ENCODE measurements at places on chromosomes 13 and 19.

- DNase-seq, result no peak
Measured at GRCh38 chr19:2421581-2422306, 5.6 kb downstream of the TIMM13 start.

DNA sequence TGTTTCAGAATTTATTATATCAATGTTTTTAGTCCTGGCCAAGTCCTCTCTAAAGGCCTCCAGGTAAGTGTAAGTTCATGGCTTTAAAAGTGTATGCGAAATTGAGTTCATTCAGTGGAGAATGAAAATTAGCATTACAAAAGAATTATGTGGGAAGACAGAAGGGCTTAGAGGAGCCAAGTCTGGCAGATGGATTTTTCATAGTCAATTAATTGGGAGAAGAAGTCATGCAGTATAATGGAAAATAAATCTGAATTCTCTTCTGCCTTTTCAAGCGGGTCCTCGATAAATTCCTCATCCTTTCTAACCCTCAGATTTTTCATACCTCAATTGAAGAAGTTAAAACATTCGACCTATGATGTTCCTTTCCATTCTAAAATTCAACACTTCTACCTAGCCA lies 394.2 kb downstream of the ITGBL1 start:
- DNase-seq, result no peak

DNA sequence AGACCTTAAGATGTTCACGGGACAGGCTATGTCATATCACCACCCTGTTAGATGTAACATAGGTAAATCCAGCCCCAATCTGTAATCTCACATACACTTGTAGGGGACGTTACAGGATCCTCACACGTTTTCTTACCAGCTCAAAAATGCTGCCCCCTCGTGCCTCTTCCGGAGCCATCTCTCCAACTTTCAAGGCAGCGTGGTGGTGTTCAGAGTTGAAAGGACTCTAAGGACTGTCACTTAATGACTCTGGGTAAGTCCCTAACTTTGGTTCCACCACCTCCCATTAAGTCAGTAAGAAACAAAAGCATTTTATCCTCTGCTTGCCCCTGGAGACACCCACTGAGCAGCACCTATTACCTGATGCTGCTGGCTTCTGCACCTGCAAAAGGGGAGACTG lies 4.4 kb downstream of the MED26 start:
- DNase-seq, result no peak

DNA sequence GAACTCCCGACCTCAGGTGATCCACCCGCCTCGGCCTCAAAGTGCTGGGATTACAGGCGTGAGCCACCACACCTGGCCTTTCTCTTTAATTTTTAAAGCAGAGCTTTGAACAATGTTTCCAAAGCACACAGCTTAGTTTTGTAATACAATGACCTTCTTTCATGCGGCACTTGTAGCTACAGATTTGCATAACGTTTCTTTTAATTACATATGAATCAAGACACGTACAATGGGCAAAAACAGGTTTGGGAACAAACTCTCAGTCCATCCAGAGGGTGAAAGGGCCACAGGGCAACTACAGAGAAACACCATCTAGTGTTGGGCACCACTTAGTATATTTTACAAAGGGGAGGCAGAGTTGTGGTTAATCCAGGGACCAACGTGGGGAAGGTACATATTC lies 19.0 kb upstream of the S1PR4 start:
- no peak for DNase-seq

- DNase-seq, result peak; percentile 83
Measured at GRCh38 chr19:16247353-16248182, 49.9 kb downstream of the AP1M1 start.

GRCh38 chr19:32350987-32351348 lies 5.6 kb downstream of the ZNF507 start:
- no peak for DNase-seq

DNA sequence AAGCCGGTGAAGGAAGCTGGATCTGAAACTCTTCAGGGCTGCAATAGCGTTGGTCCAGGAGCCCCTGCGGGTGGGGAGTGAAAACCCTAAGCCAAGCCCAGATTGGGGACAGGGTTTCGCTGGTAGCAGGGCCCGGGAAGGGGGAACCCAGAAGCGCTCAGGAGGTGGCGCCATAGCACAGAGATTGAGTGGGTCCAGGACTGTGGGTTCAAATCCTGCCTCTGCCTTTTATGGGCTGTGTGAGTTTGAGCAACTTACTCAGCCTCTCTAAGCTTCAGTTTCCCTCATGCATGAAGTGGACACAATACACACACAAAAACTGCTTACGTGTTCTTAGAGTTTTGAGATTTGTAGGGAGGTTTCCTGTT lies 8.3 kb upstream of the SYCN start:
- no peak for DNase-seq

GRCh38 chr19:45784096-45784495 lies 1.8 kb upstream of the DMPK start:
- DNase-seq, result no peak

DNA sequence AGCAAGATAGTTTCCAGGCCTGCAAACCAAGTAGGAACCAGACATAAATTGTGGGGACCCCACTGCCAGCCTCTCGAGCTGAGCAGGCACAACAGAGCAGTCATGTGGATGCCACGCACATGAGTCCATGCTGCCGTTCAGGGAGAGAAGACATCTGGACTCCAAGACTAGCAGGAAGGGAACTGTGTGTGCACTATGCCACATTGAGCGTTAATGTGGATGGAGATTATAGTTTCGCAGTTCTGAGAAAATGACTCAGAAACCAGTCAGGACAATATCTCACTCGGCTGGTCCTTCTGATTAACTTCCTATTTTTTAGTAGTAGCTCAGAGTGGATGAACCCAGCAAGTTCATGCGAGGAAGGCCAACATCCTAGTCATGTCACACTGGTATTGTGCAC lies 124.9 kb downstream of the CRYL1 start:
- DNase-seq, result no peak

DNA sequence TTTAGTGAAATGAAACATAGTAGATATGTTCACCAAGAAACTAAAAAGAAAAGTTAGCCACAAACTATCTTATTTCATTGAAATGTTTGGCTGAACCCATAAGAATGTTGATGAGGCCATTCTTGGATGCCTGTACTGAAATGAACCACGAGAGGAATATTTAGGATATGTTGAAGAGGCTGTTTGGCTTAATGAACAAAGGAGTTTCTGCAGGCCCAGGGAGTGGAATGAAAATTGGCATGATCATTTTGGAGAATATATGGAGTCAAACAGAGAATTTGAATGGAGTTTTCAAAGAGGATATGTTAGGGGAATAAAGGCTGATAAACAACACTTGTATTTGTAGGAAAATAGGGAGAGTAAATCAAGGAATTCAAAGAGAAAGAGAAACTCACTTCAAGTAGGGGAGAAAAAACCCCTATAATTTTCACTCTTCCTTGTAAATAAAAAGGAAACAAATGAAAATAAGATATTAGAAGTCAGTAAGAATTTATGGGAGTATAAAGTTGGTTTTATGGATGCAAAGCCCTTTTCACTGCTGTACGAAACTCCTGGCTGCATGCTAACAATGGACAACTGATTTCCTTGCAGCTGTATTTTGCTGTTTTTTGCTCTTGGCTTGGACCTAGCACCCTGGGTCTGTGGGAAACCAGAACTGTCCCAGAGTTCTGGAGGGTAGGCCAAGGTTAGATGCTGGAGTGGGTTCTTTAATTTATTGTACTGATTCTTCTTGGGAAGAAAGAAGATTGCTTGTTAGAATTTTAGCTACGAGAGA lies 36.5 kb downstream of the KL start:
- DNase-seq, result no peak

- DNase-seq, result no peak
Measured at GRCh38 chr19:35204799-35205732, 23.5 kb downstream of the FAM187B start.

DNA sequence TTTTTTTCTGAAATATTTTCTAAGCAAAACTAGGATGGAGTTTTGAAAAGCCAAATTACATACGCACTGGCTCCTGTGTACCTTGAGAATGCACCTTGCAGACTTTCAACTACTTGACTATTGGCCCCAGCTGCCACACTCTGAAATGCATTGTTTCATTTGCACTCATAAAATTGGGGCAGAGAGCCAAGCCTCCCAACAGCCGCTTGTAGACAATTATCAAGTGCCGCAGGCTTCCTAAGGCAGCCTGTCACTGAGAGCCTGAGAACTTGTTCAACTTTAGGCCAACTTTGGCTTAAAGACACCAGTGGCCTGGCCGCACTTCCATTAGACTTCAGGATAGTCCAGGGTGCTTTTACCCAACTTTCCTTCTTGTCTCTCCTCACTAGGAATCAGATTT lies 115.7 kb upstream of the STARD13 start:
- no peak for DNase-seq

- DNase-seq, result no peak
Measured at GRCh38 chr13:40798380-40798779, 9.0 kb downstream of the SLC25A15 start.

GRCh38 chr13:48962281-48962680 lies 13.4 kb upstream of the FNDC3A start:
- no peak for DNase-seq

DNA sequence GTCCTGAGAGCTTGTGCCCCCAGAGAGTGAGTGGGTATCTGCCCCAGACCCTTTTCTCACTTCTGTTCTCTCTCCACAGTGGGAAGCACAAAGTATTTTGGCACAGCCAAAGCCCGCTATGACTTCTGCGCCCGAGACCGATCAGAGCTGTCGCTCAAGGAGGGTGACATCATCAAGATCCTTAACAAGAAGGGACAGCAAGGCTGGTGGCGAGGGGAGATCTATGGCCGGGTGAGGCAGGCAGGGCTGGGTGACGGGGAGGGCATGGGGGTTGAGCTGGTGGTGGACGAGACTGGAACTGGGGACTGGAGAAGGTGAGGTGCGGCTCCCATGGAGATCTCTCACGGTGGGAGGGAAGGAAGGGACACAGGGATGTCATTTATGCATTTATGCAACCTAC lies 33.5 kb upstream of the ADGRE1 start:
- DNase-seq, result no peak

- DNase-seq, result peak; percentile 90
Measured at GRCh38 chr19:46426506-46427162, 2.1 kb downstream of the PNMA8C start.

- DNase-seq, result no peak
Measured at GRCh38 chr13:74796157-74796556, 662.0 kb upstream of the KLF12 start.

- peak; percentile 54 for DNase-seq
Measured at GRCh38 chr19:3457528-3458228, 22.6 kb downstream of the SMIM24 start.

DNA sequence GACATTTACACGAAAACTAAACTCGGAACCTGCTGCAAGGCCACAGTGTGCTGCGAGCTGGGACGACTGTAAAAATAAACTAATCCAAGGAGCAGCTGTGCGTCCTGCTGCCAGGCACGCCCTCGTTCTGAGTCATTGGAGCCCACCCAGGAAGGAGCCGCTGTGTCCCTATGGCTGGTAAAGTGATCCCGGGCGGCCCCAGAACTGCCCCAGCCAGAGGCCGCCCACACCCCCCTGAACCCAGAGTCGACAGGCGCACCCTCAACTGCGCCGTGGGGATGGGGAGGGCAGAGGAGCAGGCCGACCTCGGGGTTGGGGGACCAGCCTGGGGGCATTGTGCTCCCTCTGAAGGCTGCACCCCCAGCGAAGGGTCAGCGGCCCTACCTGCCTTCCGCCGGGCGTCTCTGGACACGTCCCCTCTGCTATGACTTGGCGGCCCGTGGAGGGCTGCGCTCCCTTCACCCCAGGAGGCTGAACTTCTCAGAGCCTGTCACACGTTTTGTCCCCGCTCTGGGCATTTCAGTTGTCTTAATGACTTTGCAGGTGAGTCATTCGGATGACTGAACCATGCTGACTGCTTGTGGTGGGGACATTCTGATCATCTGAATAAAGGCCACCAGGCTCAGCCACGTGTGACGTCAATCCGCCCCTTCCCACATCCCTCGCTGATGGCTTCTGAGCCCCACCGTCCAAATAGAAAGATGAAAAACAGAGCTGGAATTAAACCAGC lies 42.7 kb downstream of the ADPRHL1 start:
- no peak for DNase-seq

- no peak for DNase-seq
Measured at GRCh38 chr19:13493516-13494310, 12.6 kb downstream of the CACNA1A start.

GRCh38 chr19:48059331-48059730 lies 15.5 kb upstream of the CABP5 start:
- DNase-seq, result no peak

- DNase-seq, result peak; percentile 67
Measured at GRCh38 chr19:35143231-35143715, at the start of gene FXYD7. TSS of gene FXYD7 (plus strand) at chr19:35143255. CDS start at chr19:35143334, 79 bp downstream.

GRCh38 chr19:5003781-5004180 lies 34.9 kb downstream of the KDM4B start:
- DNase-seq, result no peak

- no peak for DNase-seq
Measured at GRCh38 chr13:62887046-62887445, 1471.4 kb upstream of the PCDH20 start.

GRCh38 chr19:3152419-3152780 lies 16.6 kb downstream of the GNA15 start:
- no peak for DNase-seq

- DNase-seq, result no peak
Measured at GRCh38 chr13:78680576-78681350, 21.8 kb upstream of the OBI1 start.

GRCh38 chr19:1155352-1156304 lies 18.4 kb downstream of the SBNO2 start:
- no peak for DNase-seq

DNA sequence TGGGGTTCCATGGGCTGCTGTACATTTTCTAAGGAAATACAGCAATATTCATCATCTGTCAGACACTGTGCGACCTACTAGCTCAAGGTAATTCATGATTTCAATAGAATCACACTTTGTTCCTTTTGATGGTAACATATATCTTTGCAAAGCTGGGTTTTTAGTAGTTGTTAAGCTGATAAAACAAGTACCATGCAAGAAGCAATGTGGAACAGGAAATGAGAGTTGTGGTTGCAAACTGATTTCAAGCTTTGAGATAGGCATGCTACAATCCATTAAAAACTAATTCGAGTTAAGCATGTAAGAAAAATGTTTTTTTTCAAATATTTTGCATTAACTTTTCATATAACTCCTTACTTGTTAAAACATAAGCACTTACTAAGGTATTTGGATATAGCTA lies 6.8 kb upstream of the MBNL2 start:
- DNase-seq, result no peak

DNA sequence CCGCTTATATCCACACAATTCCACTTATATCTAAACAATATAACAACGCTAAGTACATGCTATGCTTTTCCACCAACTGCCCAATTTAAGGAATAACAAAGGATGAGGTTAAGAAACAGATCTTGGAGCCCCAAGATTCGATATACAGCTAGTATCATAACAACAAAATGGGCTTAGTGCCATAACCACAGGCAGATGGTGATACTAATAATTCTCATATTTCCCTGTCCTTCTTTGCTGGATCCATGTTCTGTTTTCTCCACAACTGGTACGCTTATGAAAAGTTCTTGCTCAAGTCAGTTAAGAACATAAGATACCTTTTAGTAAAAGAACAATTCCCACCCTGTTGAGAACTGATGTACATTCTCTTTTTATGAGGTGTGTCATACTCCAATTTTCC lies 33.9 kb downstream of the CAB39L start:
- DNase-seq, result no peak

DNA sequence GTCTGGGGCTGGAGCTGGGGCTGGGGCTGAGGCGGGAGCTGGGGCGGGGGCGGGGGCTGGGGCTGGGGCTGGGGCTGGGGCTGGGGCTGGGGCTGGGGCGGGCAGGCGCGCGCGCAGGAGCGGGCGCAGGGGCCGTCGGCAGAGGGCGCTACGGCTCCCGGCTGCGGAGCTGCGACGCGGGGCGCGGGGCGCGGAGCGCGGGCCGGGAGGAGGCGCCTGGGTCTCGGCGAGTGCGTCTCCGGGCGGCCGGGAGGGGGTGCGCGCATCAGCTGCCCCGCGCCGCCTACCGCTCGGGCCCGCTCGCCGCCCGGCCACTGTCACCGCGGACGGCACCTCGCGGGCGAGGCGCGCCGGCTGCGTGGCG lies 422 bp upstream of the MTUS2 start:
- DNase-seq, result no peak
